Panc1 (cell line): ENCODE measurements at places on chromosomes 6 and 20.

DNA sequence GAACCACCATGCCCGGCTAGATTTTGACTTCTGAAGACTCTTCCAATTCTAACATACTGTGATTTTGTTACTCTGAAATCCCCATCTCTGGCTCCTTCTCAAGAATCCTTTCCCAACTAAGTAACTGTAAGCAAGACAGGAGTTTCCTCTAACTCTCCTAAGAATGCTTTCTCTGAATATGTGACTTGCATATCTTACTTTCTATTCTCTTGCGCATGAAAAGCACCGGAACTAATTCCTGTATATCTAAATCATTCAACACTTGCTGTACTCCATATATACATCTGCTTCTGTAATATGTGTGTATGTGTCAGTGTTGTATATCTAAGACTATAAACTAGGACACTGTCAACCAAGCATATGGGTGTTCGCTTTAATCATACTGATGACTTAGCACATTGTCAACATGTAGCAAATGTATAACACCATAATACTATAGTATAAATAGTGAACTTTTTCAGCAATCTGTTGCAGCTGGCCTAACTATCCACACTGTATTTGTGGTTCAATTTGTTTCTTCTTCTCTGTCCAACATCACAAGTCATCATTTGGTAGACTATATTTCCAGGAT is 108.1 kb upstream of the PRDM1 start:
- no peak for DNase-seq

- DNase-seq: no peak
These were observed 21.3 kb downstream of the SNAP25 start for GRCh38 chr20:10239954-10240353.

GRCh38 chr20:46735436-46735835 is 26.0 kb downstream of the SLC2A10 start:
- no peak for DNase-seq

GRCh38 chr6:52394251-52394666 is 25.9 kb upstream of the EFHC1 start:
- DNase-seq: no peak

DNA sequence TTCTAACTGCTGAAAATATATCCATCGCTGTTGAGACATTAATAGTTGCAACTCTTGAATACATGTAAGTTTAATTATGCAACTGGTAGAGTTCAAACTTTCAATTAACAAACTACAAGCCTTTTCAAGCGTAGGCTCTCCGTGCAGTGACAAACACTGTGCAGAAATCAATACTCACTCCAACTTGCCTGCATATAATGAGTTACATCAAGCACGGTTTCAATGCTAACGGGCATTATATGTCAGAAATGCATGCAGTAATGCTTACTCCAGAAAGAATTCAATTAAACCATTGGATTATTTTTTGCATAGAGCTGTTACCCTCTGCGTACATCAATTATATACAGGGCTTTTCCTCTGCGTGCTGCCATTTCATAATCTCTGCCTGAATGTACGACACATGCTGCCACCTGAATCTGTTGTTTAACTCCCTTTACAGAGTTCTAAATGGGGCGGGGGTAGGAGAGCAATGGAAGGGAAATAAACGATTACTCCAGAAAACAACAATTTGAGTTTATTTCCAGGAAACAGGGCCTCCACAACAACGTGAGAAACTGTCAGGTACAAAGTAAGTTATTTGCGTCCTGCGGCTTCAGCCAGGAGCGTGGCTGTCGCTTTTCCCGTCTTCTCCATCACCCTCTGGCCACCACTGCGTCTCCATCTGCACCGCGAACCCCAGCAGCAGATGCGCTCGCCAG is 1.8 kb downstream of the PTPRK start:
- no peak for DNase-seq

- peak; percentile 7 for DNase-seq
These were observed 32.5 kb downstream of the PRR18 start for GRCh38 chr6:166275714-166276166.

DNA sequence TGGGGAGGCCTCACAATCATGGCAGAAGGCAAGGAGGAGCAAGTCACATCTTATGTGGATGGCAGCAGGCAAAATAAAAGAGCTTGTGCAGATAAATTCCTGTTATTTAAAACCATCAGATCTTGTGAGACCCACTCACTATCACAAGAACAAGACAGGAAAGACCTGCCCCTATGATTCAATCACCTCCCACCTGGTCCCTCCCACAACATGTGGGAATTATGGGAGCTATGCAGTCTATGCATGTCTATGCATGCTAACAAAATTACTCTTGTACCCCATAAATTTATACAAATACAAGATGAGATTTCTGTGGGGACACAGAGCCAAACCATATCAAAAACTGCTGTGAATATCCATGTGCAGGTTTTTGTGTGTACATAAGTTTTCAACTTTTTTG is 25.6 kb upstream of the SCP2D1 start:
- DNase-seq: no peak

GRCh38 chr6:152057832-152058498 is 250.5 kb downstream of the ESR1 start:
- no peak for DNase-seq

- DNase-seq: no peak
These were observed 294.0 kb downstream of the SOX4 start for GRCh38 chr6:21887231-21888185.

GRCh38 chr20:62537649-62538292 is 62.0 kb upstream of the GATA5 start:
- DNase-seq: no peak

DNA sequence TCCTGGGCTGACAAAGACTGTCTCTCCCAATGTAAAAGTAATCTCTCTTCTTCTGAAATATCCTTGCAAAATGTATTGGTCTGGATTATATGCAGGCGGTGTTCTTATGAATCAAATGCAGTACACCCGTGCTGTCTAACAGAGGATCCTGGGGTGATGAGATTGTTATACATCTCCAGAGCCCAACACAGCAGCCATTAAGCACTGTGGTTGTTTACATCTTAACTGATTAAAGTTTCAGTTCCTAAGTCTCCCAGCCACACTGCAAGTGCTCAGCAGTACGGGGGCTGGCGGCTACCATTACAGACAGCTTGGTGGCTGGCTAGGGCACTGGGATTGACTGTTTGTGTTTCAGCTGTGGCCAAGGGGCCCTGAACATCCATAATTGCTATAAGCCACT is 7.0 kb downstream of the UNC93A start:
- no peak for DNase-seq

DNA sequence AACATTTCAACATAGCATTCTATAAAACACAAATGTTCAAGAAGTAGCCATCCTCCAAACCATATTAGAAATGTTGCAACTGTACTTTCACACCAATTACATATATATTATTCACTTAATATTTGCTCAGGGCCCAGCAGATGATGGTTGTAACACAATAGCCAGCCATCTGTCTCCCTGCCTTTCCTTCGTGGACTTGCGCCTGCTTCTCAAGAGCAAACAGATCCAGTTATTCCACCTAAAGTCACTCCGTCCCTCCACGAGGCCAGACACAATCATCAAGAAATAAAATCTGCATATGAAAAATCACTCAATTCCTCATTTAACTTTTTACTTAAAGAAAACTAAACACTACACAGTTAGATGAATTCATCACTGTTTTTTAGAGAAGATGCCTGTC is 160.4 kb downstream of the RALGAPA2 start:
- DNase-seq: no peak

DNA sequence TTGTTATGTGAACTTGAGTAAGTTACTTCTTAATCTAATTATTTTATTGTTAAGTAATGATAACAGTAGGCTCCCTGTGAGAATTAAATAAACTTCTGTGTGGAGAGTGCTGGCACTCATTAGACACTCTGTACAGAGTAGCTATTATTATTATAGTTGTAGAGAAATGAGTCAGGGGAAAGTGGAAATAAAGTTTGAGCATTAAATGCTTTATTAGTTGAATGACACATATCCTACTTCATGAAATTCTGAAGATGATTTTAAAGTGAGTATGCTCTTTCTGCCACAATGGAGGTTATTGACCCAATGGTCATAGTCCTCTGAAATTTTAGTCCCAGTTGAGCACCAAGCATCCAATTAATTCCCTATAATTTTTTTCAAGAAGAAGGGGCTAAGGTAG is 5.9 kb downstream of the ECI2 start:
- no peak for DNase-seq

DNA sequence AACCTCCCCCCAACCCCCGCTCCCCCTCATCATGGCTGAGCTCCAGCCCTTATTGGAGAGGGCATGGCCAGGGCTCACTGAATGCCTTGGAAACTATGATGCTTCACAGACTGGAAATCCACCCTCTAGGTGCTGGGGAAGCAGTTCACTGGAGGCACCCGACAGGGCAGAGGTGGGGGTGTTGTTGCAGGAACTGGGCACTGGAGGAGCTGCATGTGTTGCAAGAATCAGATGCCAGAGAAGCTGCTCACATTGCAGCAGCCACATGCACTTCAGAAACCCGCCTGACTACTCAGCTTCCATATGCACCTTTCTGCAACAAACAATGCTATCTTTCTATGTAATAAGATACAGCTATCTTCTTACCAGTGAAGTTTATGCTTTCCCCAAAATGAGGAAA is 7.9 kb upstream of the TBPL1 start:
- no peak for DNase-seq

DNA sequence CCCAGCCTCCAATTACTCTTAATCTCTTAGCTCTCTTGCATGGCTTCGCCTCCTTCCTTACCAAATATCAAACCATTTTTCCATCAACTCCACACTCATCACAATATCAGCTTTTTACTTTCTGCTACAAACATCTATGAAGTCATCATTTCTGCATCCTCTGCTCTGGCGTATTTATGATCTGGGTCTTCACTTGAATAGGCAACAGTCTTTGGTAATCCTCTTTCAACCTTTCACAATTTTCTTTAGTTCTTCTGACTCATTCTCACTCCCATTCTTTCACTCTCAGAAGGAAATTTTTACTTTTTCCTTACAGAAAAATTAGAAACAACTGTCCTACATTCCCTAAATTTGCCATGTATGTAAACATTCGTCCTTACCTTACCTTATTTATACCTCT is 522.4 kb downstream of the HDGFL1 start:
- DNase-seq: no peak

DNA sequence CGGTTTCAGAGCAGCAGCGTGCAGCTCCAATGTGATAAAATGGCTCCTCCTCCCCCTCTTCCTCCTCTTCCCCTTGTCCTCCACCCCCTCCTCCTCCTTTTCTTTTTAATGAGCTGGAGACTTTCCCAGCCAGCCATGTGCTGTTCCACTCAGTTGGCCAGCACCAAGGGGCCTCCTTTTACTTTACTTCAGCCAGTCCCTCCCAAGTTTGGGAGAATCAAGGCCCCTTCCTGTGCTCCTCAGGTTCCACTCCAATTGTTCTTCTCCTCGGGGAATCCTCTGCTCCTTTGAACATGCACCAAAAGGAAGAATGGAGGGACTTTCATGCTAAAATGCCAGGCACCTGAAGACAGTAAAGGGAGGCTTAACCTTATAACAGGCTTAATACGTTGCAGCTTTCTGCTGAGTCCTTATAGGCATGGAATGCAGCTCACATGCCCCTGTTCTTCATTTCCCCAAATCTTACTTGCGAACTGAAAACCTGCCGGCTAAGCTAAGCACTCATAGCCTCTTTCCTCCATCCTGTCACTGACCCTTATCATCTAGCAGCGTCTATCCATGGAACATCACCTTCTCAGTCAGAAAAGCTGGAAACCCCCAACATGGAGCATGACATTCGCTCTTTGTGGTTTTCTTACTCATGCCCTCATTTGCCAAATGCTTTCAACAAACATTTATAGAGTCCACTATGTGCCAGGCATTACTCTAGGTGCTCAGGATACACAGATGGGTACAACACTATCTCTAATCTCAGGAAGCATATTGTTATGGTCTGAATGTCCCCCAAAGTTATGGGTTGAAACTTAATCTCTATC is 170.6 kb downstream of the PHACTR1 start:
- no peak for DNase-seq

GRCh38 chr6:96162711-96163120 is 146.9 kb downstream of the FUT9 start:
- DNase-seq: no peak

GRCh38 chr20:25510202-25510601 is 75.1 kb downstream of the NINL start:
- no peak for DNase-seq

DNA sequence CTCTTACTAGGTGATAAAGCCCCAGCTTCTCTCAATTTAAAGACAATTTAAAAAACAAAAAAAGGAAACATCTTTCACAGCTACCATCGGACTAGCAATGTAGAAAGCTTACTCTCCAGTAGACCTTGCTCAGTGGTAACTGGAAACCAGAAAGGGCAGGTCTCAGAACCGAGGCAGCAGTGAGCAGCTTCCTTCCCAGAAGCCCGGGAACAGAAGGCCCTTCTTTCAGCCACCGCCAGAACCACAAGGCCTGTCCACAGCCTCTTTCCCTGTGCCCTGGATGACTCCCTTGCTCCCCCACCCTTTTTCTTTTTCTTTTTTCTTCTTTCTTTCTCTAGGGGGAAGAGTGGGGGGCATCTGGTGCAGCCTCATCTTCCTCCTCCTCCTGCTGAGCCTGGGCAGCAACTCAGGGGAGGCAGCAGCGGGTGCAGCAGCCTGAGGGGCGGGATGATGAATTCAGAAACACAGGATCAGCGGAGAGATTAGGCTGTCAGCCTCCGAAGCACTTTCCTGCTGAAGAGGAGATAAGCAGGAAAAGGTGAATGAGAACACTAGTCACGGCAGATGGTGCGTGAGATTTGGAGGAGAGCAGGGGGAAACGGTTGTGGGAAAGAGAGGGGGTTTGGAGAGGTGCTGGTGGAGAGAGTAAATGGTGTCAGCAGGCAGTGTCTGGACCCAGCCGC is 158.5 kb downstream of the ID4 start:
- DNase-seq: no peak

- no peak for DNase-seq
These were observed 32.6 kb downstream of the HDGFL1 start for GRCh38 chr6:22601984-22602383.

DNA sequence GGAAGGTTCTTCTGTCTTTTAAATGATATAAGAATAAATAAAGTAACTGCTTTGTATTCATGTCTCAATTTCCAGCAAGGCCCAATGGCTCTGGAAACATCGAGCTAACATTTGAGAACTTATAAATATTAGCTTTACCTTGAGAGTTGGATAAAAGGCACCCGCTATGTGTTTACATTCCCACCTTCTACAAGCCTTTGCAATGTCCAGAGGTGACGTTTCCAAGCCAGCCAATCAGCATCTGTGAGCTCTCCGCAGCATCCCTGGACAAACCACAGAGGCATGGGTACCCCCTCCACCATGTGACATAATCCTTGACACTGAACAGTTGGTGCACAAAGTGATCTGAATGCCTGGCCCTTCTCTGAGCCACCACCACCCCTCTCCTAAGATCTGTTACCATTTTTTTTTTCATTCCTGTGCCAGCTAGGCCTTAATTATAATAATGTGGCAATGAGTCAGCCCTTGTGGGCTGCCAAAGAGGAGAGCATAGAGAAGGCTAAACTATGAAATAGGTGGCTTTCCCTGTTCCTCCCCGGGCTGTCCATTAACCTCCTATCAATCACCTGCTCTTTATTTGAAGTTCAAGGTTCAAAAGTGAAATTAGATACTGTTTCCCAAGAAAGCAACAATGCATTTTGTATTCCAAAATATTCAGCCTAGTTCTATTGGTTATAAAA is 4.1 kb downstream of the CBLN4 start:
- DNase-seq: no peak

- no peak for DNase-seq
These were observed 3.5 kb upstream of the RAMACL start for GRCh38 chr6:166589786-166590574.
